ENCODE measurements at places on chromosomes 6 and 20. TPM values are rescaled to one million over a fixed set of nuclear protein-coding genes. Genes with fewer than 3 reads are reported as not detected.

DNA sequence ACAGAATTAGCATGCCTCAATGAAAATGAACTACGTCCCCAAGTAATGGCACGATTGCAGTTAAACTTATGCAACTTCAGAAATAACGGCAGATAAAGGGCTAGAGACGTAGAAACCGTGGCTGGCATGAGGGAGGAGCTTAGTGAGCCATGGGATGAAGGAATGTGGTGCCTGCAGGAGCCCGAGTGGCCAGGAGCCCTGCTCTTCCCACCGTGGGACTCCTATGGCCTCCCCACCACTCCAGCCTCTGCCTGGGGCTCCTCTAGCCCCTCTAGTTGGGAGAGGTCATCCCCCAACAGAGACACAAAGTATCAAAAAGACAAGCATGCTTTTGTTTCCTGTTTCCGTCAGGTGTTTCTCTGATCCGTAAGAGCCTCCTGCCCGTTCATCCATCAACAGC is 75.1 kb upstream of the BHLHE23 start:
- H3K27me3 ChIP-seq: peaks cover 42% of the 10 kb centered on the region
- peak; percentile 5 for DNase-seq
- no peaks in the 10 kb centered on the region for H3K4me1 ChIP-seq
- H3K36me3 ChIP-seq: no peaks in the 10 kb centered on the region
- H3K27ac ChIP-seq: no peak overlapping the region

OR2J3 gene
- total RNA-seq: not detected

KIZ gene
- total RNA-seq: 19.2 TPM

GRCh38 chr20:46784436-46785127 is 75.1 kb downstream of the SLC2A10 start:
- H3K27ac ChIP-seq: no peak overlapping the region
- DNase-seq: no peak
- H3K4me3 ChIP-seq: no peak overlapping the region

DNA sequence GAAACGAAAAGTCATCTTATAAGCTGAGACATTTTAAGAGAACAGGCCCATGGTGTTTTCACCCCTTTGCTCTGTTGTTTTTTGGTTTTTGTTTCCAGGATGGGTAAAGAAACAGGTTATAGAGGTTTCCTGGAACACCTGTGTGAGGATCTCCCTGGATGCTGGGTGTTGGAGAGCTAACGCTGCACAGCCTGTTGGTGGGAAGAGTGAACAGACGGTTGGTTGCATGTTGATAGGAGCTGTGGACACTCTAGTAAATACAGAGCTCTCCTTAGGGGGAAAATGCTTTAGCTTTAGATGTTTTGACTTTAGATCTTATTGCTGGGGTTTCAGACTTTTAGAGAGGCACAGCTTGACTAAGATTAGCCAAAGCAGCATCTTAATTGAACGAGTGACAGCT is 235.2 kb downstream of the SOX4 start:
- no peak overlapping the region for H3K27ac ChIP-seq
- peaks cover 8% of the 10 kb centered on the region for H3K4me1 ChIP-seq
- no peaks in the 10 kb centered on the region for H3K27me3 ChIP-seq
- H3K36me3 ChIP-seq: no peaks in the 10 kb centered on the region

EEF1E1 gene
- 16.7 TPM for total RNA-seq

DNA sequence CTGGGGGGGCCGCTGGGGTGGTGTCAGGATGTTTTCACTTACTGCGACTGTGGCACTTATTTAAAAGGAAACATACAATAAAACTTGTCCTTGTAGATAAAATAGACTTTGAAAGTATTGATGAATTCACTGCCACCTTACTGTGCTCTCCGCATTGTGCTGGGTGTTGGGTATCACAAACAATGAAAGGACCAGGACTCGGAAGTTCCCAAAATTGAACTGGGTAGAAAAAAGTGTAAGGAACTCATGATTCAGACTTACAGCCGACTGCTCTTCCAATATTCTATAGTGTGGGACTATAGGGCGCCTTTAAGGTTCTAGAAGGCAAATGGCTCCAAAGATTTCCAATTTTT is 32.1 kb upstream of the ID4 start:
- no peaks in the 10 kb centered on the region for H3K36me3 ChIP-seq
- H3K27me3 ChIP-seq: no peaks in the 10 kb centered on the region
- H3K27ac ChIP-seq: peak overlapping the region; percentile 95
- H3K4me3 ChIP-seq: peak overlapping the region; percentile 60
- DNase-seq: no peak

MAP7 gene
- 18.3 TPM for total RNA-seq

DNA sequence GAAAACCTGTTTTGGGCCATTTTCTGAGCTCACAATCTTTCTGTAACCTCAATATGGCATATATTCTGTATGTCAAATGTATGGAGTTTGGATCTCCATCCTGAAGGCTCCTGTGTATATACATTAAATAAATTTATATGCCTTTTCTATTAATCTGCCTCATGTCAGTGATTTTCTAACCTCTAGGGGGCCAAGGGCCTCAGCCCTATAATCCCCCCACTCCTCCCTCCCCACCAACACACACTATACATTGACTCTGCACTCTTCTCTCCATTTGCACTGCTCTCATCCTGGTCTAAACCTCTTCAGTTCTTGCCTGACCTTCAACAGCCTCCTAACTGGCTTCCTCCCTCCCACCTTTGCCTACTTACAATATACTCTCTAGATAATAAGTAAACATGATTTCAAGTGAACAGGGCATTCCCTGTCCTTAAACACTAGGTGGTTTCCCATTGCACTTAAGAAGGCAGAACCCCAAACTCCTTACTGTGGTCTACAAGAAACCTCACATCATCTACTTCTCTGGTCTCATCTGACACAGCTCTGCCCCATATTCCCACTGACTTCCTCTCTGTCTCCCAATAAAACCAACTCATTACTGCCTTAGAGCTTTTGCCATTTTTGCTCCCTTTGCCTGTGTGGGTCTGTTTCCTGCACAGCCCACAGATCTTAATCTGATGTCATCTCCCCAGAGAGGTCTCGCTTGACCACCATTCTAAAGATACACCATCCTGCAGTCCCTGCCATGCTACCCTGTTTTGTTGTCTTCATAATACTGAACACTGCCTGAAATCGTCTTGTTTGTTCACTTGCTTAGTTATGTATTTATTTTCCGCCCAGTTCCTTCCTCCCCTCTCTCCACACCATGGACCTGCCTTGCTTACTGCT is 213.7 kb downstream of the SYNE1 start:
- no peaks in the 10 kb centered on the region for H3K4me1 ChIP-seq
- peaks cover 7% of the 10 kb centered on the region for H3K36me3 ChIP-seq

DNA sequence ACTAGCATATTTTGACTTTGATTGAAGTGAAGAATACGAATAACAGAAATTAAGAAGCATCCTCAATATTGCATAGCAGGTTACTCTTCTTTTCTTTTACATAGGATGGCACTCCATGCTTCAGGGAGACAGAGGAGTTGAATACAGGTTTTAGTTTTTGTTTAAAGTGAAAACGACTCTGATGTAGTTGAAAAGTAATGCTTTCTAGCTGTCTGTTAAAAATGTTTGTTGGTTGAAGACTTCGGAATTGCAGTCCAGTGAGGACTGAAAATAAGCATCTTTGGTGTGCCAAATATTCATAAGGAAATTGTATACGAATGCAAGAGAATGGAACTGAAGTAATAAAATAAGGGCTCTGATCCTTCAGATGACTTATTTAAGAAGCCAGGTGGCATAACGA is 618 bp upstream of the SLC16A10 start:
- H3K27me3 ChIP-seq: peaks cover 25% of the 10 kb centered on the region
- DNase-seq: no peak
- H3K27ac ChIP-seq: no peak overlapping the region
- H3K36me3 ChIP-seq: no peaks in the 10 kb centered on the region

DNA sequence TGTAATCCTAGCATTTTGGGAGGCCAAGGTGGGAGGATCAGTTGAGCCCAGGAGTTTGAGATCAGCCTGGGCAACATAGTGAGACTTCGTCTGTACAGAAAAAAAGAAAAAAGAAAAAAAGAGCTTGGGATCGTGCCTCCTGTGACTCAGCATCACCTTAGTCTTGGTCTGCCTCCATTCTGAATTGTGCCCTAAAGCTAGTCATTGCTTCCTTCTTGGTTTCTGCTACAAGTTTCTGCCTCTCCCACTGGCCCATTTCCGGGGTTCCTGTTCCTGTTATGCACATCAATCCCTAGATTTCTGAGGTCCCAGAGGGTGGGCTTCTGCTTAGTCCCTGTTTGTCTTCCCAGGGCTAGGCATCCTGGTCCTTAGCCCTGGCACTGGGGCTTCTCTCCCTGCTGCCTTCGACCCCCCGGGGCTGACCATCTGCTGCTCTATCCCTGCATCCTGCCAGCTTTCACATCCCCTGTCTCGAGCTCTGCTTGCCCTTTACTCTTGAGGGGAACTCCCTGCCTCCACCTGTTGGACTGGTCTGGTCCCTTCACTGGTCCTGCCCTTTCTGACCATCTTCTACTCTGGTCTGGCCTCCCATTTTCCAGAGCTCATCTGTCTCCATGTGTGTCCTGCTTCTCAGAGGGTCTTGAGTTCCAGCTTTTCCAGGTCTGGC is 77.5 kb upstream of the ESR1 start:
- H3K4me1 ChIP-seq: no peaks in the 10 kb centered on the region
- H3K27ac ChIP-seq: no peak overlapping the region
- H3K36me3 ChIP-seq: no peaks in the 10 kb centered on the region
- H3K27me3 ChIP-seq: no peaks in the 10 kb centered on the region

- no peak overlapping the region for H3K4me3 ChIP-seq
- DNase-seq: no peak
- no peaks in the 10 kb centered on the region for H3K4me1 ChIP-seq
- no peaks in the 10 kb centered on the region for H3K27me3 ChIP-seq
- H3K27ac ChIP-seq: no peak overlapping the region
- H3K36me3 ChIP-seq: no peaks in the 10 kb centered on the region
These were observed 196.8 kb downstream of the ATXN1 start for GRCh38 chr6:16564436-16564835.

DNA sequence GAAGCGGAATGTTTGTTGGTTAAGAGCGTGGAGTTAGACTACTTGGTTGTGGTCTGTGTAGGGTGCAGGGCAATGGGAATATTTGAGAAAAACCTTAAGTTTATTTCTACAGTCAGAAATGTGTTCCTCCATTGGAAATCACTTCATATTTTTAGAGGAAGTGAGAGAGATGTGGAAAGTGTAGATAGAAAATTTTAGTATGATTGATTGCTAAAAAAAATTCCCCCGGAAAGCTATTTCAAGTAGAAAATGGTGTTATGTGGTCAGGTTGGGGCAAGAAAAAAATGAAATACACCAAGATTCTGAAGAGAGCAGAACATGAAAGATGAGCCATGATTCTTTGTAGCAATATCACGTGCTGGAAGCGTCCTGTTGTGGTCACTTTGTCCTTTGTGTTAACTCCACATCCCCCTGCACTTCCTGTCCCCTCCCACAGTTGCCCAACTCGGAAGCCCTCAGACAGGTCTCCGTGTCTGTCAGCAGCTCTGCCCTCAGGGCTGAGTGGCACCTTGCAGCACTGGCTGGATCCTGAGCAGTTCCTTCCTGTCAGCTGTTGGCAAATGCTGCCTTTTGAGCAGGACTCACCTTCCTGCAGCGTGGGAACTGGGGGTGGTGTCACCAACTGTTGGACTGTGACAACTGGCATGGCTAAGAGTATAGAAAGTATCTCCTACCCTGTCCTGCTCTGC is 137.5 kb upstream of the SLC24A3 start:
- DNase-seq: peak; percentile 63
- no peak overlapping the region for H3K4me3 ChIP-seq
- no peaks in the 10 kb centered on the region for H3K36me3 ChIP-seq
- no peak overlapping the region for H3K27ac ChIP-seq
- H3K27me3 ChIP-seq: no peaks in the 10 kb centered on the region

DNA sequence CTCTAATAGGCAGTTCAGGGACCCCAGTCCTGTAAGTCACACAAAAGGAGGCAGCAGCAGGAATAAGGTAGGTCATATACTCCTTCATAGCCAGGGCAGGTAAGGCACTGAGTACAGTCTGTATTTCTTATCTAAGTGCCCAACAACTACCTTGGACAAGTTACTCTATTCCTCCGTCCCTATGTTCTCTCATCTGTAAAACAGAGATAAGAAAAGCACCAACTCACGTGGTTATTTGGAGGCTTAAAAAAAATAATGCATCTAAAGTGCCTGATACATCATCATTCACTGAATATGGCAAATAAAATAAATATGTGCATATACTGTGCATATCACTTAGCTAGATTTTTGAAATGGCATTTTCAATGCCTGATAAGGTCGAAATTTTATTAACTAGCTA is 298.1 kb upstream of the CDYL start:
- no peak for DNase-seq
- no peak overlapping the region for H3K27ac ChIP-seq
- no peaks in the 10 kb centered on the region for H3K36me3 ChIP-seq
- H3K4me1 ChIP-seq: no peaks in the 10 kb centered on the region
- no peak overlapping the region for H3K4me3 ChIP-seq

- H3K4me1 ChIP-seq: no peaks in the 10 kb centered on the region
- H3K36me3 ChIP-seq: no peaks in the 10 kb centered on the region
- no peaks in the 10 kb centered on the region for H3K27me3 ChIP-seq
These were observed 105.6 kb downstream of the AIG1 start for GRCh38 chr6:143166247-143166695.

SIRPG gene
- total RNA-seq: 0.97 TPM

- peaks cover 16% of the 10 kb centered on the region for H3K27me3 ChIP-seq
- no peak overlapping the region for H3K4me3 ChIP-seq
- H3K4me1 ChIP-seq: no peaks in the 10 kb centered on the region
- H3K36me3 ChIP-seq: no peaks in the 10 kb centered on the region
These were observed 104.1 kb downstream of the CDH4 start for GRCh38 chr20:61356196-61356595.

GRCh38 chr6:42618105-42618504 is 54.3 kb downstream of the UBR2 start:
- H3K27ac ChIP-seq: no peak overlapping the region
- H3K27me3 ChIP-seq: no peaks in the 10 kb centered on the region
- peaks cover 89% of the 10 kb centered on the region for H3K36me3 ChIP-seq
- no peaks in the 10 kb centered on the region for H3K4me1 ChIP-seq

DNA sequence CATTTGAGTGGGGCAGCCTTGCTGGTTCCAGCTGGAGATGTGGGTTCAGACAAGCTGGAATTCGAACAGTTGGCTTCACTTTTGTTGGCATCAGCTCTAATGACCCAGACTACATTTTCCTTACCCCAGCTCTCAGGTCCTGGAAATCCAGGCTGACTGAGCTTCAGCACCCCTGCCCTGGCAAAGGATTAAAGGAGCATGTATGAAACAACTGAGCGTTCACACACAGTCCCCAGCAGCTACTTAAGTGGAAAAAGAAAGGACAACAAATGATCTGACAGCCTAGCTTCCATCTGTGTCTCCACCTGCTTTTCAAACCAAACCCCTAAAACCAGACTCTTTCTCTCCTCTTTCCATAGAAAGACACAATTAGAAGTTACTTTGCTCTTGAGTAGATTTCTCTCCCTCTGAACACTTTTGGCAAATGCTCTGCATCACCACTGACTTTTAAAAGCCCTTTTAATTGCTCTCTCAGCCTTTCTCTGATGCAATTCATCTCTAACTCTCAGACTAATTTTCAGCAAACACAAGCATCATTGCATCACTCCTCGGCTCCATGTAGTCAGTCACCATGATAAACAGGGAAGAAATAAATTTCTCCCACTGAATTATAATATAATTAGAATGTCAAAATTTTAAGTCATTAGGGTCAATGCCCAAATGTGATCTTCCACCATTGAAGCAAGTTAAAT is 28.1 kb downstream of the ROS1 start:
- no peak overlapping the region for H3K27ac ChIP-seq
- no peaks in the 10 kb centered on the region for H3K4me1 ChIP-seq
- H3K4me3 ChIP-seq: no peak overlapping the region
- no peaks in the 10 kb centered on the region for H3K27me3 ChIP-seq
- H3K36me3 ChIP-seq: peaks cover 4% of the 10 kb centered on the region
- no peak for DNase-seq
